ENCODE measurements at places on chromosomes 16 and 17. TPM values are rescaled to one million over a fixed set of nuclear protein-coding genes. Genes with fewer than 3 reads are reported as not detected.
A peak's percentile ranks its signal among the peaks of the same experiment; 100 is the strongest.

The HOXB3 gene
- 19.3 TPM for total RNA-seq

GRCh38 chr17:65243838-65244625 lies 106.9 kb downstream of the RGS9 start:
- DNase-seq: no peak

- DNase-seq: no peak
These were observed 16.1 kb upstream of the DNAH9 start for GRCh38 chr17:11582217-11582616.

- no peak for DNase-seq
These were observed 618.5 kb downstream of the KCNJ2 start for GRCh38 chr17:70787721-70788300.

GRCh38 chr16:71247478-71247877 lies 17.0 kb upstream of the HYDIN start:
- no peak for DNase-seq

- DNase-seq: no peak
These were observed 763 bp upstream of the SOX9 start for GRCh38 chr17:72119873-72120641.

DNA sequence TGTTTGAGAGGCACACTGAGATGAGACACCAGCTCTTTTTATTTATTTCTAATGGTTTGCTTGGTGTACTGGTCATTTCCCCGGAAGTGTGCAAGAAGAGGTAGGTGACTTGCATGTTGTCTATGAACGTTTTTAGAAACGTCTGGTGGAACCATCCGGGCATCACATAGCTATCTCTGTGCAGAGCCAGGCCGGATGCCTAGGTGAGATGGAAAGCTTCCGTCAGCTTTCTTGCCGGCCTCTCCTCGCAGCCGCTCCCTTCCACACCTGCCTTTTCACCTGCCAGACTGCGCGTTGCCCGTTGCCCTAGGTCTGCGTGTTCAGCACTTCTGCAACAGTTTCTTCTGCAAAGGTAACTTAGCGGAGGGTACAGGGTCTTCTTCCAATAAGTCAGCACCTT lies 416.0 kb downstream of the WWOX start:
- DNase-seq: no peak

DNA sequence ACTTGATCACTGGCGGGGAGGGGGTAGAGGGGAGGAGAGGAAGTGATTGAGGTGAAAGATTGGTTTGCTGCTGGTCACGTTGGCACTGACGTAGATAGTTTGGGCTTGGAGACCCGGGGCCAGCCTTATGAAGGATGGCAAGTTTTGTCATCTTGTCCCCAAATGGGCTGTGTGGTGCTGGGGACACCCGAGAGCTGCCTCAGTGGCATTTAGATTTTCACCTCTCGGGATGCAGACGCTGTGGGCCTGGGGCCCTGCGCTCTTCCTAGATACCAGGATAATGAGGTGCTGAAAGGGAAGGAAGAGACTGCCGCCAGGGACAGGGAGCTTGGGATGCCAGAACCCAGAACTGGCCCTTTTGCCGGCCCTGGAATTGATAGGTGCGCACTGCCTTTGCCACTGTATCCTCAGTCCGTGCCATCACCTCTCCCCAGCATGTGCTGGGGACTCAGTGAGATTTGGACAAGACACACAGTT lies 1.4 kb upstream of the SOCS3 start:
- no peak for DNase-seq

DNA sequence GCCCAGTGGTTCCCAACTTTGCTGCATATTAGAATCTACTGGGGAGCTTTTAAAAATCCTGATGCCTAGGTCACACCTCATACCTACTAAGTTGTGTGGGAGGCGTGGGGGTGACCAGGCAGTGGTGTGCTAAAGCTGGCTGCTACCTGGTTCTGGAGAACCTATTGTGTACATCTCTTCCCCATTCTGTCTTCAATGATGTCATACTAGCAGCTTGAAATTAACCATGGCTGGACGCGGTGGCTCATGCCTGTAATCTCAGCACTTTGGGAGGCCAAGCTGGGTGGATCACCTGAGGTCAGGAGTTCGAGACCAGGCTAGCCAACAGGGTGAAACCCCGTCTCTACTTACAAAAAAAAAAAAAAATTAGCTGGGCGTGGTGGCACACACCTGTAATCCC lies 11.3 kb upstream of the NLK start:
- DNase-seq: no peak

The NEK8 gene
- 3.2 TPM for total RNA-seq

The CCL16 gene
- not detected for total RNA-seq

- DNase-seq: no peak
These were observed 1.0 kb downstream of the SLC47A1 start for GRCh38 chr17:19534562-19535149.

- DNase-seq: no peak
These were observed 332.0 kb downstream of the BCAS3 start for GRCh38 chr17:61009663-61010062.

DNA sequence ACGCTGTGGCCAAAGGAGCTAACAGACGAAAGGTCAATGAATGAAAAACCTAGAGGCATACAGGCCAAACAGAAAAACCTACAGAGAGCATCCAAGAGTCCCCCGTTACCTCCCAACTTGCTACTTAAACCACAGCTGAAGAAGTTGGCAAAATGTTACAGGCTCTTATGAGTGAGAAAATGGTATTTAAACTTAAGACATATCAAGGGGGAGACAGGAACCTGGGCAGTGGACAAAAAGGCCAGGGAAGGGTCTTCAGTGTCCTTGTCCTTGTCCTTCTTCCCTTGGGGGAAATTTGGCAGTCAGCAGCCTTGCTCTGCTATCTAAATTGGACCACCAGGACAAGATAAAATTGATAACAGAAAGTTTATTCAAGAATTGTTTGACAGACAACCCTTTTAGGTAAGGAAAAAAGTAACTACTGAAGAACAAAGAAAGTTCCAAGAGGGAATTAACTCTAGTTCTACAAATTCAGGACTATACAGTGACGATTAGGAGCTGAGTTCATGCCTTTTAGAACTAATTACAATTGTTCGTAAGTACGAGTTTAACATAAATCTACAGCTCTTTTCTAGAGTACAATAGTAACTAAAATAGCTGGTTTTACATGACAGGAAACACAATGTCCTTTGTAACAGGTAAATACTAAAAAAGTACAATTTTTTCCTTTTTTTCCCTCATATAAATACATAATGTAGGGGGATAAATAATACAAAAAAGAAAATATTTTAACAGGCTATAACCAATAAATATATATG lies 3.8 kb upstream of the HOXB2 start:
- DNase-seq: no peak

DNA sequence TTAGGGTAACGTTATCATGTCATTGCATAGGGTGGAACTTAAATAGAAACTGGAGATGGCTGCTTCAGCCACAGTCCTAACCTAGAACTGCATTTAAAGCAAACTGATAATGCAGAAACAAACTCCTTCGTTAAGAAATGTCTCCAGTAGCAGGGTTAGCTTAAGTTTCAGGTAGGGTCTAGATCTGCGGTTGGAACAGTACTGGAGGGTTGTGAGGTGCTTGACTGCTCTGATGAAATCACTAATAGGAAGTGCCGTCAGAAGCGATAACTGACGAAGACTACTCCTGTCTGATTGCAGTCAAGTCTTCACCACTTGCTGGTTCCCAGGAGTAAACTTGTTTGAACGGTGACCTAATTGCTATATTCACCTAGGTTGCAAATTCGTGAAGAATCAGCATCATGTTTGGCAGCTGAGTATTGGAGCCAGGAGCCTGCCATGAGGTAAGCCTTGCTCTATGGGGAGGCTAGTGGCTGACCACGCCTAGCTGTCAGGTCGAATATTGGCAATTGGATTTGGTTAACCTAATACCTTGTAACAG lies 24.5 kb downstream of the TRPV2 start:
- DNase-seq: no peak

- no peak for DNase-seq
These were observed 20.3 kb downstream of the SLC7A6OS start for GRCh38 chr16:68290450-68290849.

DNA sequence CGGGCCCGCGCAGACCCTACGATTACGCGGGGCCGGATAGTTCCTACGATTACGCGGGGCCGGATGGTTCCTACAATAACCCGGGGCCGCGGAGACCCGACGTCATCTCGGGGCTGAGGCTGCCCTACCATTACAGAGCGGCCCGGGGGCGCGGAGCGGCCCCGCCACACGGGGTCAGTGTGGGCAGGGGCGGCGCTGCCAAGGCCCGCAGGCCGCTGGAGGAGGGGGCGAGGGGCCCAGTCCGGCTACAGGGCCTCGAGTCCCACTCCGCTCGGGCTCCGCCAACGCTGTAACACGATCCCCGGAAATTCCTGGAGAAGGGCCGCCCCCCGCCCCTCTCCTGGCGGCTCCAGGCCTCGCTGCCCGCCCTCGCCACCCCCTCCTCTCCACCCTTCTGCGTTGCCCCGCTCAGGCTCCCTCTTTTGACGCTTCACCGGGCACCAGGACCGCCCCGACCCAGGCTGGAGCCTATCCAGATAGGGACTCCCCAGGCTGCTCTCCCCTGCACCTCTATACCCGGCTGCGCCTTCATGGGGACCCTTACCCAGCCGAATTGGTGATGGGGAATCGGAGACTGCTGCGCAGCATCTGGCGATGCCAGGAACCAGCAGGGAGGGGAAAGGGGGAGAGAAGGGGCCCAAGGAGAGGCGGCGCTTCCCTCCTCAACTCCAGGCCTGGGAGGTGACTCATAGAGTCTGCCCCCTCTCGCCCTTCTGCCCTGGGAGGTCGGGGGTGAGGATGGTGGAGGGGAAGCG lies at the start of gene RAB34:
Gene RAB34, minus strand, starts transcription at position 291 of the 755 bp plus-strand sequence. CDS start 602 bp downstream, outside the sequence.
- peak; percentile 92 for DNase-seq

- peak; percentile 40 for DNase-seq
These were observed 22.5 kb upstream of the DYNLL2 start for GRCh38 chr17:58060596-58061191.

DNA sequence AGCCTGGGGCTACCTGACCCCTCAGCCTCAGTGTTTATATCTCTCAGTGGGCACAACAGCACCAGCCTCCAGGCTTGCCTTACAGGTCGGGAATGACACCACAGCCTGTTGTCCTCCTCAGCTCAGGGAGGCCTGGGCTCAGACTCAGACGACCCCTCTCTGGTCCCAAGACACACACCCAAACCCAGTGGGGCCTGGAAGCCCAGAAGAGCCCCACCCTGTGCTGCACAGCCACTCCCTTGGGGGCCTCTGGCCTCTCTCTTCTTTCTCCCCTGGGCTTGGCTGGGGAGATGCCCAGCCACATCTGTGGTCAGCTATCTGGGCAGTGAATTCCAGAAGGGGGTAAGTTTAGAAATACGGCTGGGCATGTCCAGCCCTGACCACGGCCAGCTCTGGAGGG lies 2.4 kb downstream of the NATD1 start:
- DNase-seq: no peak

GRCh38 chr16:19138601-19139000 lies 24.8 kb downstream of the ITPRIPL2 start:
- DNase-seq: peak; percentile 78

DNA sequence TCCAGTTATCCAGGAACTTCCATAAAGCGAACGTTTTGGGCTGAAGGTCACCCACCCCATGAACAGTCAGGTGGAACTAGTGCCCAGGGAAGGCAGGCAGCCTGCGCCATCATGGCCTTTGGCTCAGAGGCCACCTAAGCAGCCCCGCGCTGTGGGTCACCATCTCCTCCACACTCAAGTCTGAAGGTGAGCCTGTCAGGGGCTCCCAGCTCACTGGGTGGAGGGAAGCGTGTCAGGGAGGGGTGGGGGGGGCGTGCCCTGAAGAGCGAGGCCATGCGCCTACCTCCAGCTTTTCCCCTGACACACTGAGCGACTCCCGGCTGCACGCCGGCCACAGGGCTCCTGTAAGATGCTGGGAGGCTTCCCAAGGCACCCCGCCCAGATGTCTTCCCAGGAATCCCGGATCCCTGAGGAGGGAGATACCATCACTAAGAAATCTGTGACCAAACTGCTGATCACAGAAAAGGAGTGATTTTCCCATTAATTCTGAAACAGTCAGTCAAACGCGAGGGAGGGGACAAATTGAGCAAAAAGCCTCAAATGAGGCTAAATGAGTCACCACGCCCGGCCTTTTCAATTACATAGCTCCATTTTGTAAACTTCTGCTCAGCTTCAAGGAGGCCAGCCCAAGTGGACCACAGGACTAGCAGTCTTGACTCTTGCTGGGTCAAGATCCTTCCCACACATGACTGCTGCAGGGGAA lies 26.5 kb upstream of the SLC25A19 start:
- no peak for DNase-seq

The ZG16 gene
- 0.21 TPM for total RNA-seq

GRCh38 chr16:58345574-58346354 lies 46.5 kb upstream of the GINS3 start:
- no peak for DNase-seq

DNA sequence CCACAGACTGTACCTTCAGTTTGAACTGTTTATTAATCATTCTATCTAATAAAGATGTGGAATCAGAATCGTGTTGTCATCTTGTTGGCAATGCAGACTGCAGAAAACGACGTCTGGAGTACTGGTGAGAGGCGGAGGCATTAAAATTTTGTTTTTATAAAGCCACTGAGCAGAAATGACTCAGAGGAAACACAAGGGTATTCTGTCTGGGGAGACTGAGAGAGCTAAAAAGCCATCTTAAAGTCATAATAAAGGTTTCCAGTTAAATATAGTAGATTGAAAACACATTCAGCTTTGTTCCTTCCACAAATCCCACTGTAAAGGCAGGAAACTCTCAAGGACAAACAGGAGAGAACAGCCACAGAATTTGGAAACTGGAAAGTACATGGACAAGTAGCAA lies 74.2 kb downstream of the CPPED1 start:
- DNase-seq: no peak

- no peak for DNase-seq
These were observed 41.3 kb downstream of the VAC14 start for GRCh38 chr16:70759666-70760065.

The FOXN1 gene
- total RNA-seq: not detected

The GDPD3 gene
- total RNA-seq: 0.53 TPM

- DNase-seq: no peak
These were observed 7.8 kb downstream of the GRB7 start for GRCh38 chr17:39745335-39746144.

The HASPIN gene
- total RNA-seq: 2.7 TPM

The CRISPLD2 gene
- 204 TPM for total RNA-seq

DNA sequence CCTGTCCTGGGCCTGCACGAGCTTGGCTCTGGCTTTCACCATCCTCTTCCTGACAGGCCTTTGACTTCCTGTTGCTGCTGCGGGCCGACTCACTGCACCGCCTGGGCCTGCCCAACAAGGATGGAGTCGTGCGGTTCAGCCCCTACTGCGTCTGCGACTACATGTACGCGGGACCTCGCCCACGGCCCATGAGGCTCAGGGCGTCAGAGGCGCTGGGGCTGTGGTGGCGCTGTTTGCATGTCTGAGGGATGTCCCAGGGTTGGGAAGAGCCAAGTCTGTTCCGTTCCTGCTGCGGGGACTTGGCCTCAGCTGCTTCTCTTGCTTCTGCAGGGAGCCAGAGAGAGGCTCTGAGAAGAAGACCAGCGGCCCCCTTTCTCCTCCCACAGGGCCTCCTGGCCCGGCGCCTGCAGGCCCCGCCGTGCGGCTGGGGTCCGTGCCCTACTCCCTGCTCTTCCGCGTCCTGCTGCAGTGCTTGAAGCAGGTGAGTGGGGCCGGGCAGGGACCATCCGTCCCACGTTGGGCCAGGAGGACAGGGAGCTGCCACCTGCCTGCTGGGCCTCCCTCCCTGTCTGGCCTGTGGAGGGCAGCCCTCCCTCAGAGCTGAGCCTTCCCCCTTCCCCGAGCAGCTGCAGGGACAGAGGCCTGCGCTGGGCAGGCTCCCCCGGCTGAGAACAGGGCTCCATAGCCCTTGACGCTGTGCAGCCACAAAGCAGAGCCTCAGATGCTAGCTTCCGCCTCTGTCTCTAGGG lies 23.8 kb downstream of the TSC2 start:
- DNase-seq: no peak

Data from ascending aorta (tissue), 2 donors.